ENCODE measurements at places on chromosomes 16 and 17.

GRCh38 chr17:37637956-37638355, 5.3 kb downstream of the DDX52 start:
- no peak for DNase-seq

DNA sequence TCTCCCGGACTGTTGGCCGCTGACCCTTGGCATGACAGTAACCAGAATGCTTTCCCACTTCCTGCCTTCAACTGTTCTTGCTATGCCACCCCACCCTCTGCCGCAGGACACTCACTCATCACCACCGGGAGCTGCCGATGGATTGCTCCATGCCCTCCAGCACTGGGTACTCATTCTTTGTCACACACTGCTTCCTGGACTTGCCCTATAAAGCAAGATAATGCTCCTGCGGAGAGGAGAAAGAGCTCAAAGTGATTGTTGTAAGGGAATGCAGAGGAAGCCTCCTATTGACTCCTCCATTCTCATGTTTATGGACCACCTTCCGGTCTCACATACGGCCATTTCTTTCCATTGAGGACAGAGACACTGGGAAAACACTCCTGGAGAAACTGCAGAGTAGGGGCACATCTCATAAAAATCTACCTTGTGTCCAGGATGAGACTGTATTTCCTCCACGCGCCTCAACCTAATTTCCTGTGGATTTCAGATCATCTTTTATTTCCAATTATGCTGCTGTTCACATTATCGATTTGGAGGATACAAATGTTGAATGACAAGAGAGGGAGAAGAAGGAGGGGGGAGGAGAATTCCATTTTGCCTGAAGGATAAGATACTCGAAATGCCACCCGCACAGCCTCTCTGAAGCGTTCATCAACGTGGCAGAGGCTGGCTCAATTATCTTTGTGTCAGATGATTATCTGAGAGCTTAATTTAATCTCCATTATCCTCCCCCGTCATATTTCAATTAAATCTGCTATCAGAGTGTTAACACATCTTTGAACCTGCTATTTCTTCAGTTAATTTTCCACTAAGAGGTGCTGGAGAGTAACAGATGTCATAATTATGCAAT, 486.1 kb upstream of the SALL1 start:
- no peak for DNase-seq

DNA sequence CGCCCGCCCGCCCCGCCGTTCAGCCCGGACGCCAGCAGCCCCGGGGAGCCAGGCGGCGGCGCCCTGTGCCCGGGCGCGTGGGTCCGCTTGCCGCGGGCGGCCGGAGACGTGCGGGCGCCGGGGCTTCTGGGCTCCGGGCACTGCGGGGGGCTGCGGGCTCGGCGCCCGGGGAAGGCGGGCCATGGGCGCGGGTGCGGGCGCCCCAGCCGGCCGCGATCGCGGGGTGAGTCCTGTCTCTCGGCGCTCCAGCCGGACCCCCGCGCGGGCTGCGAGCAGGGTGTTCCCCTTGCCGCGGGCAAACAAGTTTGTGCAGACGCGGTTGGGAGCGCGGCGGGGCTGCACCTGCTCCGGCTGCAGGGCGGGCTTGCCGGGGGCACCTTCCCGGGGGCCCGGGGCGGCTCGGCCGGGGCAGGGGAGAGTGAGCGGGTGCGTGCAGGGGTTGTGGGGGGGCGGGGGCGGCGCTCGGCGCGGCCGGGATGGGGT, 292 bp downstream of the WSCD1 start:
- DNase-seq = no peak

- DNase-seq = no peak
Observed at GRCh38 chr17:81821603-81822311, 11.3 kb downstream of the MCRIP1 start.

GRCh38 chr16:22671301-22672076, 142.5 kb upstream of the HS3ST2 start:
- DNase-seq = no peak

GRCh38 chr17:32943647-32944191, 15.8 kb downstream of the TMEM98 start:
- no peak for DNase-seq

- no peak for DNase-seq
Observed at GRCh38 chr17:75625813-75626486, 7.3 kb upstream of the SMIM5 start.

DNA sequence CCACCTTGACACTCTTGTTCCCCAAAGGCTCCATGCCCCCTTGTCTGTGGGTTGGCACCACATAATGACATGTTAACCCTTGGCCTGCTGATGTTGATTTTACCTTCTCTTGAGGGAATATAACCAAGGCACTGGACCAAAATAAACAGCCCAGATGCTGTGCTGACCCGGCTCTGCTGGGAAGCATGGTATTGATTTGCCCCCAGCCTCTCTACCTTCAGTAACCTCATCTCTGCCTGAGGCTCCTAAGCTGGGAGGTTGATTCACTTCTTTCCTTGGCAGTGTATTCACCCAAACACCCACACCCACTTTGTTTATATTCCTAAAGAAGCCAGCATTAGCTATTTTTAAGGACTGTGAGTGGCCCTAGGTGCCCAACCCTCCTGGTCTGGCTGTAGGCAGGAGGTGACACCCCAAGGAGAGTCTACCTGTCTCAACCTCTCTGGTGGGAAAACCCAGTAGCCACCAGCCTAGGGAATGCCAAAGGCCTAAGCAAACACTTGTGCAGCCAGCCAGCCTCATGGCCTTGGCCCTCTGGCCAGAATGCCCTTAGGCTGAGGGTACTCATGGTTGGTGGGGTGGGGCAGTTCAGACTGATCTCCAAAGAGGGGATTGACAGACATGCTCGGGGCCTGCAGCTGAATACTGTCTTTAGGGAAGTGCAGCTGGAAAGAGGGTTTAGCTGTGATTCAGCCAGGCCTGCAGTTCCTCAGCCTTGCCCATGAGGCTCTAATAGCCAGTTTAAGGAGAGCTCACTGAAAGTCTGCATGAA, 42.7 kb downstream of the GNAO1 start:
- no peak for DNase-seq

DNA sequence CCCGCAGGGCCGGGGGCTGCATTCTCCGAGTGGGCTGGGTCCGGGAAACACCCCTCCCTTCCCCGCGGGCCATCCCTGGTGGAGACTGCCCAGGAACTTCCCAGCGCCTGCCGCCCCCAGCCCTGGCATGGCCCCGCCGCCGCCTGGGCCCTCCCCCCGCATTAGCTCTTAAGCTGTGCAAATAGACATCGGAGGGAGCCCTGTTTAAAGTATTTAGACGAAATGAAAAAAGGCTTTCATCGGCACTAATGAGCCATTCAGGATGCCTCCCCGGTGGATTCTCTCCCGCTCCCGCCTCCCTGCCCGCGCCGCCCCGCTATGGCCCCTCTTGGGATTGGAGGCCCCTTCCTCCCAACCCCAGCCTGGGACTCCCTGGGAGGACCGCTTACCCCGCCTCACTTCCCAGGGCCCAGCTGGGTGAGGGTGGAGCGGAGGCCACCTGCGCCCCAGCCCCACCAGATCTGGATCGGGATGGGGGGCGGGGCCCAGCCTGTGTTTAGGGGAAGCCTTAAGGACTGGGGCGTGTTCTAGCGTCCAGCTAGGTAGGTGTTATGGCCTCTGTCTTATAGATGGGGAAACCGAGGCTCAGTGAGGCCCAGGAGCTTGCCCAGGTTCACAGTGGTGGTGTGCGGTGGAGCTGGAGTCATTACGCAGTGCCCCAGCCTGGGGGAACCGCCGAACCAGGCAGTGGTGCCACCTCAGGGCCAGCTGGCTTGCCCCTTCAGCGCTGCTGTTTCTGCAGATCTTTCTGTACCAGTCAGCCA, 19.7 kb downstream of the SEZ6 start:
- DNase-seq = no peak

GRCh38 chr17:76501018-76501826, at the start of gene RHBDF2:
Gene RHBDF2 (minus strand): TSS chr17:76501423. CDS start chr17:76481524, 19,899 bp downstream.
- no peak for DNase-seq

DNA sequence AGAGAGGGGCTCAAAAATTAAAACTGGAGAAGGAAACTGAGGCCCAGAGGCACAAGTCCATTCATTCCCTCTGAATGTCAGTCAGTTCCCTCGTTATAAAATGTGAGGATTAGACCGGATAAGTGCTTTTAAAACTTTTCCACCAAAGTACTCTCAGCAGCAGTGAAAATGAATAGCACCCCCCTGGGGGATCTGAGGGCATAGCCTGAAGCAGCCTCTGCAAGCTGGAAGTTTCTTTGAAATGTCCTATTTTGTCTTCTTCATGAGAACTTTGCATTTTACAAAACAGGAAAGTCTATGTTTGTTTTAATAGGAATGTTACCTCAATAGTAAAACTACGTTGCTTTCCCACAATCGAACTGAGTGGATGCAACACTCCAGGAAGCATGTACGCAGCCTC, 273.0 kb downstream of the CEP112 start:
- DNase-seq = no peak

Data from Panc1 (cell line).